ENCODE measurements at places on chromosomes 7 and 10. TPM values are rescaled to one million over a fixed set of nuclear protein-coding genes. Genes with fewer than 3 reads are reported as not detected.
A peak's percentile ranks its signal among the peaks of the same experiment; 100 is the strongest.

GRCh38 chr10:93859049-93859655 is 34.6 kb upstream of the SLC35G1 start:
- DNase-seq: peak; percentile 12

Gene SMKR1
- 1.3 TPM for total RNA-seq

- peak; percentile 83 for DNase-seq
Observed at GRCh38 chr7:21939136-21939857, 6.4 kb downstream of the CDCA7L start.

DNA sequence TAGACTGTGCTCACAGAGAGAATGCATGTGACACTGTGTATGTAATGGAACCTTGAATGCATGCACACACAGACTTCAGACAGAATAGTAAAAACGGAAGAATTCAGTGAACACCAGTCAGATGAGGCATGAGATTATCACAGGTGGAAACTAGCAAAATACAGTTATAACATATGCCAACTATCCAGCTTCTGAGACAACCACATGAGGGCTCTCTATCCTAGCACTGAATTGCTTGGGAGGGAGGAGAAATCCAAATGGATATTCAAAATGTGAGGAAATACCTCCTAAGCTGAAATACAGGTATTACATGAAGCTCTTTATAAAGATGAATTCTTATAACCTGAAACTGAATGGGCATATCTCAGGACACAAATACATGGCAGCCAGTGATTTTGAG is 30.6 kb downstream of the GARS1 start:
- DNase-seq: no peak

Gene LBX1
- total RNA-seq: not detected

GRCh38 chr10:127976286-127976685 is 69.4 kb downstream of the PTPRE start:
- no peak for DNase-seq

Gene GPR22
- not detected for total RNA-seq

Gene CNNM2
- total RNA-seq: 3.9 TPM

DNA sequence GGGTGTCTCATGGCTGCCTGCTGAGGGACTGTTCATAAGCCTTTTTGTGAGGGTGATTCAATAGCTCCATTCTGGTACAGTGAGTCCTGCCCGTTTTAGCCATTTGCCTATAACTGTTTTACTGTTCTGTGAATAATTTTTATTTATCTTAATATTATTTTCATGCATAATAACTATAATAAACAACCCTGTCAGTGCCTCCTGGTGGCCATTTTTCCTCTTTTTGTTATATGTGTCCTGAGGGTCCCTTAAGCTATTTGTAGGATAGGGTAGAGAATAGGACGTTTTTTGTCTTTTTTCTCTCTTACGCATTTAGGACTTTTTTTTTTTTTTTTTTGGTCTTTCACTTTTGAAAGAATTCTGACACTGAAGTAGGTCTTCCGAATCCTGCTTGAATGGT is 2.9 kb downstream of the C1QL3 start:
- DNase-seq: no peak

Gene SPAM1
- total RNA-seq: not detected

Gene NUTM2A
- total RNA-seq: 0.26 TPM

Gene RNF133
- 0.26 TPM for total RNA-seq

GRCh38 chr10:241451-241850 is 106.2 kb downstream of the ZMYND11 start:
- DNase-seq: no peak

DNA sequence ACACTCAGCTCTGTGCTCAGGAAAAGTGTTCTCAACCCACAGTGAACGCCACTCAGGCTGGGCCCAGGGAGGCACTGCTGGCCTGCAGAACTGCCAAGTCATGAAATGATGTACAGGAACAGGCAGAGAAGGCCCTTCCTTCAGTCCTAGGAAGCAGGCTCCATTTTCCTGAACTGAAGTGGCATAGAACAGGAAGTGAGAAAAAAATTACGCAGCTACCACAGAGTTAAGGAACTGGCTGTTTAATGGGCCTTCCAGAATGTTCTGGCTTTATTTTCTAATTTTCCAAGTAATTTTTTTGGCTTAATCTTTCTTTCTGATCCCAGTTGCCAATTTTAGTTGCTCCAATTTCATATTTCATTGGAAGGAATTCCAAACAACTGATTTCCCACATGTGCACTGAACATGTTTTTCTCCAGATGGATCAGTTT is 39.3 kb downstream of the LRRC18 start:
- DNase-seq: no peak

DNA sequence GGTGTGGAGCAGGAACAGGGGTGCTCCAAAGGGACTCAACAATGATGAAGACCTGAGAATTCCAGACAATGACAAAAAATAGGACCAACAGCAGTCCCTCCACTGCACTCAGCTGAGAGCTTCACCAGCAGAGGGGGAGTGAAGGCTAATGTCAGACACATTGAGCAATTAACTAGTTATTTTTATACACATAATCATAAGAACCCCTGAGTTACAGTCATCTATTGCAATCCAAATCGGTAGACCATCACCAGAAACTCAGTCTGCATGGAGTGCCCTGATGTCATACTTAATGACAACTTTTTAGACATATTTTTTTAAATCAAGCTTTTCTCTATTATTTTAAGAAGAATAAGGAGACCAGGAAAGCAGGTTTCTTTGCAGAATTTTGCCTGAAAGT is 30.6 kb upstream of the IKZF1 start:
- no peak for DNase-seq

DNA sequence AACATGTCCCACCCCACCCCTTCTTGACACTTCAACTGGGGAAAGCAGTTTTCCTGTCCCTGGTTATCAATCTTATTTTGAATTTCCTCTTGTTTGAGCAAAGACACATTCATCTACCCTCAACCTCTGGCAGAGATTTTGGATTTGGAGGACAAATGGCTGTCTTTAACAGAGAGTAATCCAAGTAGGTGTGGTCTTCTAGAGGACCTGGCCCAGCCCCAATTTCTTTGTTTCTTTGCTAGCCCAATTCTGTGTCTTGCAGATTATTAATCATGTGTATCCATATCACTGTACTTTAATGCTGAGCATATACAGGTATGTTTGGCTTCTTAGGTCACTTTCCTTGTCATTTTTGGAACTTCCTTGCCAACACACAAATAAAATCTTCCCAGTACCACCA is 58.8 kb upstream of the ADCY1 start:
- no peak for DNase-seq

DNA sequence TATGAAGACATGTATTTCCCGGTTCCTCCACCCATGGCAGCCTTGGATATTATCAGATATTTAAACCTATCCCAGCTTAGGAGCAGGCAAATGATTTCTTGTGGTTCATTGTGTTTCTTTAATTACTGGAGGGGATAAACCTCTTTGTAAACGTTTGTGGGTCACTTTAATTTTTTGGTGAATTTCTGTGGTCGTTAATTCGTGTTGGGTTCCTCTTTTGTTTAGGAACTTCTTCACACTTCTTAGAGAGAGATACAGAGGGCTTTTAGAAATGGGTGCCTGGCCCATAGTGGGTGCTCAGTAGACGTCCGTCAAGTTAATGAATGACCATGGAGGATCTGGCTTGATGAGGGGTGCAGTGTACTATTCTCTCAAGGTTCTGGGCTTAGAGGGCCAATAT is 27.2 kb upstream of the NUB1 start:
- DNase-seq: no peak

- no peak for DNase-seq
Observed at GRCh38 chr7:5472432-5473315, 49.0 kb upstream of the TNRC18 start.

DNA sequence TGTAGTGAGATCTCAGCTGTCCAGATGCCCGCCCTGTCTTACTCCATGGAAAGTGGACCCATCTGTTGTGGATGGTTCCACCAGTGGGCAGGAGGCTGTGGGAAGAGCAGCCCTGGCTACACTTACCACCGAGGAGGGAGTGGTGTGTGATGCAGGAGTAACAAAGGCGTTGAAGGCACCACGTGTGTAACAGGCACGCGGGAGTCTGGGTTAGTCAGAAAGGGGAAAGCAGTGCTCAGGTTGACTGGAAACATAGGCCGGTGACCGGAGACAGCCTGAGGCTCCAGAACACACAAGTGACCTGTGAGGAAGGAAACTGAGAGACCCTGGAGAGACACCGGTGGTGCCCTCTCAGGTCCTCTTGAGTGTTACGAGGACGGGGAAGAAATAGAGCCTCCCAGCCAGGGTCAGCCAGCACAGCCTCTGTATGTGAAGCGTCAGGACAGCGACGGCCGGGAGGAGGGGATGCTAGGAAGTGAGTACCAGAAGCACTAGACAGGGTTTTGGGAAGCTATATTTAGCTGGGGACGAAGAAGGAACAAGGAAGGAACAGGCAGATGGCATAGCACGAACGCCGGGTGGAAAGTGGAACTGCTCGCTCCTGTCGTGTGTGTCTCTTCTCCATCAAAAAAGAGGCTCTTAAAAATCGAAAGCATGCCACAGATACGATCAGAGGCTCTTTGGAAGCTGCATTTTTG is 51.7 kb downstream of the DAGLB start:
- no peak for DNase-seq

Gene PRKRIP1
- 14.7 TPM for total RNA-seq

Gene NYAP1
- under 0.01 TPM for total RNA-seq

GRCh38 chr10:4058514-4059029 is 273.6 kb upstream of the KLF6 start:
- no peak for DNase-seq

Gene TBX20
- total RNA-seq: not detected

Gene TMED4
- total RNA-seq: 119 TPM

- DNase-seq: no peak
Observed at GRCh38 chr7:84546403-84546802, 351.8 kb upstream of the SEMA3A start.

DNA sequence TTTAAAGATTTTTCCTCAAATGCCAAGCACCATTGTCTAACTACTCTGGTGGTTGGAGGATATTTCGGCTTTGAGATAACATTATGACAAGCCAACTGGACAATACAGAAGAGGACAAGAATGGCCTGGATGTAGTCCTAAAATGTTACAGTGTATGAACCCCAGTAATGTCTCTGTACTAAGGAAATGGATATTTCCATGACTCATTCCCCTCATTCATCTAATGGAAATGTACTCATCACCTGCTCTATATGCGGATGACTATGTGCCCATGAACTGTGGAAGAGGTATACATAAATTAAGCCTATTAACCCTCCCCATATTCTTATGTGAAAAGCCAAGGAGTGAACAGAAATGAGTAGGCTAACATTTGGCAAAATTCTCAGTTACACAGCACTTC is 207.9 kb downstream of the CACNA2D1 start:
- DNase-seq: peak; percentile 60

- no peak for DNase-seq
Observed at GRCh38 chr7:106839511-106839910, 25.6 kb upstream of the PIK3CG start.

DNA sequence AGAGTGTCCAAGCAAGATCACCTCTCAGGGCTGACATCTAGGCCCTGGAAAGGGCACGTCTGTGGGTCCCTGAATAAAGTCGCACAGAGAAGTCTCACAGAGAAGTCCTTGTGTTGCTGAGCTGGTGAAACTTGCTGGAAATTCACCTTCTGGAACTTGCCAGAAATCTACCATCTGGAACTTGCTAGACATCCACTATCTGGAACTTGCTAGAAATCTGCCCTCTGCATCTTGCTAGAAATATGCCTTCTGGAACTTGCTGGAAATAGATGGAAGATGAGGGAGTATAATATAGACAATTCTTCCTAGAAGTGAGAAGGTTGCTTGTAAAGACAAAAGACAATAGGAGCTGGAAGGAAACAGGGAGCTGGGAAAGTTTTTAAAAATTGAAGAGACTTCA is 5.4 kb upstream of the TAX1BP1 start:
- DNase-seq: no peak

Gene COL17A1
- total RNA-seq: 626 TPM

Gene STAG3
- total RNA-seq: 0.13 TPM

- no peak for DNase-seq
Observed at GRCh38 chr7:66832531-66833351, 88.3 kb upstream of the TMEM248 start.

DNA sequence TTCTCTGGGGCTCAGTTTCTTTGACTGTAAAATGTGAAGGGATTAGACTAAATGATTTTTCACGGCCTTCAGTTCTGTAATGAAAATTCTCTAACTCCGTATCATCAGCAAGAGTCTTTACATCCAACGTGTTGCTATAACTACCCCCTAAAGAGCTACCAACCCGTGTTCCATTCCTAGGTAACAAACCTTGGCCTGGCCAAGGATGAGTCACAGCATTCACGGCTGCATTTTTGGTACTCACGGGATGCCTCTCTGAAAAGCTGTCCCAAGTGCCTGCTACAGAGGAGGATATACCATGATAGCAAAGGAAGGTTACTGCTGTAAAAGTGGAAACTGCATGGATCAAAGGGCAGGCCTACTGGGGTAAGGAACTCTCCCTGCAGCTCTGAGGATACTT is 5.9 kb downstream of the LRRC4 start:
- peak; percentile 30 for DNase-seq

- DNase-seq: no peak
Observed at GRCh38 chr7:141053626-141054025, 20.2 kb upstream of the TMEM178B start.

Gene OR6V1
- total RNA-seq: not detected

DNA sequence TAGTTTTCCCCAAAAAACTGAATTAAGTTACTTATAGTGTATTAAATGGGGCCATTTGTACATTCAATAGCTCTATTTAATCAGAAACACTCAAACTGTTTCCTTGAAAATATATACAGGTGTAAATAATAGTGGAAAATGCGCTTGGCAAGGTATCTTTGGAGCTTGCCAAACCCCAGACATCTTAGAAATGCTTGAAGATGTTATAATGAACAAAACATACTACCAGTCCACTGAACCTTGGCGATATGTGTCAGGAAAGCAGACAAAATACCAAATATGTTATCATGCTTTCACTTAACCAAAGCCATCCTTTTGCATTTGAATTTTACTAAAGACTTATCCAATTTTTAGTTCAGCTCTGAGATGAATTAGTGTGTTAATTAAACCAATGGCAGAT is 352.7 kb upstream of the SEMA3A start:
- no peak for DNase-seq

Gene CTAGE4
- total RNA-seq: 2.2 TPM

Gene STEAP4
- 3.9 TPM for total RNA-seq

DNA sequence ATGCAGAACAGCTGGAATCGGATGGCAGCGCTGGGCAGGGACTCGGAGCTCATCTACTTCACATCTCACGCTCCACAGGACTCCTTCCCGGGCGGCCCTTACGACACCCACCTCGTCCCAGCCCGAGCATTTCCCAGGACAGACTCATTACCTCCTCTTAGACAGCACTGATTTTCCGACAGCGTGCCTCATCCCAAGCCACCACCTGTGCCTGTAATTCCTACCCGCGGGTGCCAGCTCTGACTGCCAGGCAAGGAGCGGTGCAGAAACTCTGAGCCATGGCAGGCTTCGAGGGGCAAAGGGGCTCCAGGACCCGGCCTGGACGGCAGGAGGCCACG is 25.6 kb downstream of the GPER1 start:
- DNase-seq: no peak

All from bronchial epithelial cell (primary cell).